AG09319 (cell line): ENCODE measurements at places on chromosomes 7 and 10.

- no peak for DNase-seq
Observed at GRCh38 chr7:127119517-127119916, 133.2 kb downstream of the GRM8 start.

DNA sequence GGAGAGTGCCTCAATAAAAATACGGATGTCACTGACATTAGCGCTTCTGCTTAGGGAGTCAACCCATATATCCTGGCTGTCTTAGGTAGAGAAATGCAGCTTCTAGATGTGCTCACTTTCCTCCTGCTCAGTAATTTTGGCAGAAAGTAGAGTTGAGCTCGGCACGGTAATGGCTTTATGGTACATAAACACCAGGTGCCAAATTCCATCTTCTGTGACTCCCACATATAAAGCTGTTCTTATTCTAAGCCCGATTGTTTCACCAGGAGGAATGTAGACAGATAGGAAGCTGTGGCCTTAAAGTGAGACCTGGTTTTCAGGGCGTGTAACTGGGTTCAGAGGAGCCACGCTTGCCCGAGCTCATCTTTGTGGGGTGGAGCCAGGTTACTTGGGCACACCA is 143.7 kb downstream of the CREB5 start:
- DNase-seq = no peak

DNA sequence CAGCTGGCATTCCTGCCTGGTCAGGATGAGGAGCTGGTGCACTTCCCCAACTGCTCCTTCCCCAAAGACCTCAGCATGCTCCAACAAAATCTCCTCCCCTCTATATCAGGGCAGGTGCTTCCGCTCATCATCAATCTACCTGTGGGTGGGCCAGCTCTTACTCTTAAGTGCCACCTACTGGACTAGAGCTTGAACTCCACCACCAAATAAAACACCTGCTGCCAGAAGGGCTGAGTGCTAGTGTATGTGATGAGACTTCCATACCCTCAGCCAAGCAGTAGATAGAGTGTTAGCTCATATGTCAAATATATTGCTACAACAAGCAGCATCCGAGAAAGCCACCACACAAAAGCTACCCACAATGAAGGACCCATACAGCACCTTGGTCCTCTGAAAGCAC is 264.3 kb downstream of the RNLS start:
- no peak for DNase-seq

GRCh38 chr10:113780681-113781250 is 29.3 kb downstream of the PLEKHS1 start:
- no peak for DNase-seq

GRCh38 chr10:73471226-73471625 is 24.6 kb downstream of the PPP3CB start:
- no peak for DNase-seq

DNA sequence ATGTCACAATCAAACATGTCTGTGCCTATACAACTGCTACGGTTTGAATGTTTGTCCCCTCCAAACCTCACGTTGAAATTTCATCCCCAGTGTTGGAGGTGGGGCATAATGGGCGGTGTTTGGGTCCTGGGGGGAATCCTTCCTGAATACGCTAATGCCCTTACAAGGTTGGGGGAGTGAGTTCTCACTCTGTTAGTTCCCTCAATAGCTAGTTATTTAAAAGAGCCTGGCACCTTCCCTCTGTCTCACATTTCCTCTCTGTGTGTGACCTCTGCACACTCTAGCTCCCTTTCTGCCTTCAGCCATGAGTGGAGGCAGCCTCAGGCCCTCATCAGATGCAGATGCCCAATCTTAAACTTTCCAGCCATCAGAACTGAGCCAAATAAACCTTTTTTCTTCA is 129.5 kb downstream of the GRM8 start:
- DNase-seq = no peak

GRCh38 chr10:78199005-78199725 is 165.5 kb downstream of the RPS24 start:
- no peak for DNase-seq

- no peak for DNase-seq
Observed at GRCh38 chr10:13417459-13418126, 69.5 kb upstream of the SEPHS1 start.

DNA sequence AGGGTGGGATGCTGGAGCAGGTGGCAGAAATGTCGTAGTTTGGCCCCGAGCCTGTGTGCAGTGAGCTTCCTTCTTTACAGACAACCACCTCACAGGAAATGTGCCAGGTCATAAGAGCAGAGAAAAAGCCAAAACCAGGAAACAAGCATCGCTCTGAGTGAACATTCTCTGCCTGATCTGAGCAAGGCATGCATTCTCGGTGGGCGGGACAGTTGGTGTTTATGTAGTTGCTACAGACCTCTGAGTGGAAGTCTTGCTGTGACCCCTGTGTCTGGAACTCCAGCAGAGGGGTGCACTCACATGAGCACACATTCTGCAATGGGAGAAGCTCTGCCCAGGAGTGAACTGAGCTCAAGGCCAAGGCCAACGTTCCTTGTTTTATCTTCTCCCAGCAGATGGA is 230.1 kb downstream of the TCERG1L start:
- DNase-seq = no peak

GRCh38 chr10:34495938-34496337 is 319.2 kb downstream of the PARD3 start:
- no peak for DNase-seq

DNA sequence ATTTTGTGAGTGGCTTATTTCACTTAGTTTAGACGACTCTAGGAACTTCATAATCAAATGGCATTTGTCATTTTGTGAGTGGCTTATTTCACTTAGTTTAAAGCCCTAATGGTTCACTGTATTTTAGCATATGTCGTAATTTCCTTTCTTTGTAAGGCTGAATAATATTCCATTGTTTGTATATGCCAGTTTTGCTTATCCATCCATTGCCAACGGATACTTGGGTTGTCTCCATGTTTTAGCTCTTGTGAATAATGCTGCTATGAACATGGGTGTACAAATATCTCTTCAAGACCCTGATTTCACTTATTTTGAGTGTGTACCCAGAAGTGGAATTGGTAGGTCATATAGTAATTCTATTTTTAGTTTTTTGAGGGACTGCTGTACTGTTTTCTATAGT is 31.8 kb downstream of the DOCK1 start:
- no peak for DNase-seq

DNA sequence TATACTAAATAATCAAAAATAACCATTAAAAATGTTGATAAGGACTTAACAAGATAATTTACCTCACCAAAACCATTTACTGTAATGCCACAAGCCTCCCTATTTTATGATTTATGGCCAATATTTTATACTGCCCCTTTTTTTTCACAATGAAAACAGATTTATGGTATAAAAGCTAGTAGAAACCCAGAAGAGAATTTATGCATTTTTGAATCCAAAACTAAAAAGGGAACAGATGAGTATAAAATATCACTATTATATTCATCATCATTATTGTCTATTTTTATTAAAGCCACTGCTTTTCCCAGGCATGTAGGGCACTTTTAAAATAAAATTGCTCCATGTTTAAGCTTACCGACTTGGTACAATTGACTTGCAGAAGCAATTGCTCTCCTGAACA is 425.0 kb downstream of the PHTF2 start:
- DNase-seq = no peak

GRCh38 chr10:125174360-125174759 is 14.0 kb upstream of the CTBP2 start:
- DNase-seq = no peak

DNA sequence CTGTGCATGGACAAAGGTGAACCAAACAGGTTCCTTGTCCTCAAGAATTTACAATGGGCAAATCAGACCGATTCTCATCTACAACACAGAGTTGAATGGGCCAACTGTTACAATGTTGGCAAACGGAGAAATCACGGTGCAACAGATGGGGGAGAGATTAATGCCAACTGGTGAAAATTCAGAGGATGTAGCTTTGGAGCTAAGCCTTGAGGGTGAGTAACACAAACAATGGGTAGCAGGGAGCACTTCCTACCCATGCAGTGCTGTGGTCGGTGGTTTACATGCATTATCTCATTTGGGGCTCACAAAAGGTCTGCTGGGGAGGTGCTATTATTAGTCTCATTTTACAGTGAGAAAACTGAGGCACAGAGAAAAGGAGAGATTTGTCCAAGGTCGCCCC is 902 bp upstream of the NFE2L3 start:
- DNase-seq = no peak

- DNase-seq = no peak
Observed at GRCh38 chr10:124345521-124345920, 73.2 kb downstream of the OAT start.

DNA sequence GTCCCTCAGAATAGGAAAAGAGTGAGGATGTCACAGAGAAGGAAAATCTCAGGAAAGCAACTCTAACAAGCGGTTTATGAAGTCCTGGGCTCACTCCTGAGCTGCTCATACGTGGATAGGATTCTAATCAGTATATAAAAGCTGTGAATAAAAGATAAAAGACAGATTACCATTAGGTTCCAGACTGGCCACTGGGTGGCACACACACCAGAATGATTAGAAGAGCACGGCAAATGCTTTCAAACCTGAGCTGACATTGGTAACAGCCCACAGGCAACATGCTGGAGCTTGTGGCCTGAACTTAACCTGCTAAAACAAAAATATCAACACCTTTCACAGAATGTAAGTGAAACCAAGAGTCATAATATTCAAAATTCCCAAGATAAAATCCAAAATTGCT is 370.8 kb downstream of the GRID1 start:
- no peak for DNase-seq
